ENCODE measurements at places on chromosomes 6 and 20.

DNA sequence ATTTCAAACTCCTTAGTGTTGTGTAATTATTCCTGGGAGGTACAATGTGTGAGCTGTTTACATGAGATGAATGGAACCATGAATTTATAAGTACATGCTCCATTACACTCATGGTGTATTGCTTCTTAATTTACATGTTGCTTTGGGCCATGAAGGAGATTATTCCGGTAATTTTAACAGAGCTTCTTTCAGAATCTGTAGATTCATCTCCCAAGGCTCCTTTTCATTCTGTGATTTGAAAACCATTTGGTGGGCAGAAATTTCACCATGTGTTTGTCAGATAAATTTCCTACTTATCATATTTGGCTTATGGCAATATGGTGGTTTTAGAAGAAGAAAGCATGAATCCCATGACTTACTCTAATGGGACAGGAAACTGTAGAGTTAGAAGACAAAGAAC lies 421.6 kb upstream of the EYS start:
- no peak for ATAC-seq

DNA sequence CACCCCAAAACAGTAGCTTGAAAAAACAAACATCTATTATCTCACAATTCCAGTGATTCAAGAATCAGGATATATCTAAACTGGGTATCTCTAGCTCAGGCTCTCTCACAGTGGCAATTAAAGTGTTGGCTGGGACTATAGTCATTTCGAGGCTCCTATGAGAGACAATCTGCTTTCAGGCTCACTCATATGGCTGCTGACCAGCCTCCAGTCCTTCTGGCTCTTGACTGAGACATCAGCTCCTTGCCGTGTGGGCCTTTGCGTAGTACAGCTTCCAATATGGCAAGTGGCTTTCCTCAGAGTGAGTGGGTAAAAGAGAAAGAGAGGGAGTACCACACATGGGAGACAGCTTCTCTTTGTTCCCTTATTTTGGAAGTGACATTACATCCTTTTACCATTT lies 327.2 kb downstream of the CENPW start:
- no peak for ATAC-seq

DNA sequence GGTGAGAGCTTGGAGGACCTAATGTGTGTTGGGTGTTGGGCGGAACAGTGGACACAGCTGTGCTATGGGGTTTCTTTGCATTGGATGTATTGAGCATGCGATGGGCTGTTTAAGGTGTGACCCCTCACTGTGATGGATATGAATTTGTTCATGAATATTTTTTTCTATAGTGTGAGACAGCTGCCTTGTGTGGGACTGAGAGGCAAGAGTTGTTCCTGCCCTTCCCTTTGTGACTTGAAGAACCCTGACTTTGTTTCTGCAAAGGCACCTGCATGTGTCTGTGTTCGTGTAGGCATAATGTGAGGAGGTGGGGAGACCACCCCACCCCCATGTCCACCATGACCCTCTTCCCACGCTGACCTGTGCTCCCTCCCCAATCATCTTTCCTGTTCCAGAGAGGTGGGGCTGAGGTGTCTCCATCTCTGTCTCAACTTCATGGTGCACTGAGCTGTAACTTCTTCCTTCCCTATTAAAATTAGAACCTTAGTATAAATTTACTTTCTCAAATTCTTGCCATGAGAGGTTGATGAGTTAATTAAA lies 3.0 kb downstream of the HLA-A start:
- ATAC-seq: no peak

GRCh38 chr6:98672681-98673475 lies 161.5 kb upstream of the POU3F2 start:
- ATAC-seq: no peak

DNA sequence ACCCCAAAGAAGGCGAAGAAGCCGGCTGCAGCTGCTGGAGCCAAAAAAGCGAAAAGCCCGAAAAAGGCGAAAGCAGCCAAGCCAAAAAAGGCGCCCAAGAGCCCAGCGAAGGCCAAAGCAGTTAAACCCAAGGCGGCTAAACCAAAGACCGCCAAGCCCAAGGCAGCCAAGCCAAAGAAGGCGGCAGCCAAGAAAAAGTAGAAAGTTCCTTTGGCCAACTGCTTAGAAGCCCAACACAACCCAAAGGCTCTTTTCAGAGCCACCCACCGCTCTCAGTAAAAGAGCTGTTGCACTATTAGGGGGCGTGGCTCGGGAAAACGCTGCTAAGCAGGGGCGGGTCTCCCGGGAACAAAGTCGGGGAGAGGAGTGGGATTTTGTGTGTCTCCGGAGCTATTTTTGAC lies 69.6 kb downstream of the HFE start:
- ATAC-seq: peak; percentile 22

- ATAC-seq: no peak
Observed at GRCh38 chr6:14838133-14838583, 407.7 kb upstream of the JARID2 start.

DNA sequence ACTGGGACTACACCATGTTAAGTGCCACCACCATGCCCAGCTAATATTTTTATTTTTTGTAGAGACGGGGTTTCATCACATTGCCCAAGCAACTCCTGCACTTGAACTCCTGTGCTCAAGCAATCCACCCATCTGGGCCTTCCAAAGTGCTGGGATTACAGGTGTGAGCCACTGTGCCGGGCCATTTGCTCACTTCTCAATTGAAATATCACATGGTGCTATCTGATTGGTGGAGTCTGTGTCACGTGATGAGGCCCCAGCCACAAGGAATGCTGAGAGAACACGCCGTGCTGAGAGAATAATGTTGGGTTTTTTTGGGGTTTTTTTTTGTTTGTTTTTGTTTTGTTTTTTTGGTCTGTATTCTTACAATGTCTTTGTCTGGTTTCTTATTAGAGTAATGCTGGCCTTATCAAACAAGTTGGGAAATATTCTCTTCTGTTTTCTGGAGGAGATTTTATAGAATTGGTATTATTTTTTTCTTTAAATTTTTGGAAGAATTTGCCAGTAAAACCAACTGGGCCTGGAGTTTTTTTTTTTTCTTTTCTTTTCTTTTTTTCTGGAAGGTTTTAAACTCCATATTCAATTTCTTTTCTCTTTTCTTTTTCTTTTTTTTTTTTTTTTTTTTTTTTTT lies 183.2 kb upstream of the KCNG1 start:
- no peak for ATAC-seq

DNA sequence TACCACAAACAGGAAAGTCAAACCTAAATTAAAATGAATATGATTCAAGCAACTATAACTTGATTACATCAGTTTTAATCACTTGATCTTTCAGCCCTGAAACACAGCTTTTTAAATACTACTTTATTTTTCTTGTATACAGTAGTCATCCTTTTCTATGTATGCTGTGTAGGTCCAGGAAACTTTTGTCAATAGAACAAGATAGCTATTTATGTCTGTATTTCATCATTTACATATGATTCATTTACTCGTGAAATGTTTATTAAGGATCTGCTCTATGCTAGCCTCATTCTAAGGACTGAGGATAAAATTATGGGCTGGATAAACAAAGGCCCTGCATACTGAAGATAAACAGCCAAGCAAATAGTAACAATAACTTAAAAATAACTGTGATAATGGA lies 930.2 kb downstream of the TFAP2A start:
- no peak for ATAC-seq

DNA sequence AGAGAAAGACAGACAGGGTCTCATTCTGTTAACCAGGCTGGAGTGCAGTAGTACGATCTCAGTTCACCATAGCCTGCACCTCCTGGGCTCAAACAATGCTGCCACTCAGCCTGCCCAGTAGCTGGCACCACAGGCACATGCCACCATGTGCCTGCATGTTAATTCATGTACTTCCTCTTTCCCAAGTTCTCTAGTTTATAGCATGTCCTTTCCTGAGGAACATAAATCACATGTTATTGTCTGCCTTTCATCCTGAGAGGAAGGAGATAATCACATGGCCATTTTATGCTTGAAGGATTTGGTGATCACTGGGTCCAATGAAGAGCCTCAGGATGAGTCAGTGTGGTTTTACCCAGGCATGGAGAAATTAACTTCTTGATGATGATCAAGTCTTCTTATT lies 47.9 kb downstream of the COL11A2 start:
- ATAC-seq: peak; percentile 50

GRCh38 chr6:110876170-110876773 lies 1.7 kb downstream of the AMD1 start:
- ATAC-seq: peak; percentile 65

GRCh38 chr20:47244451-47244850 lies 112.0 kb downstream of the ZMYND8 start:
- ATAC-seq: no peak

GRCh38 chr6:116060572-116061283 lies at the start of gene FRK:
Gene FRK (minus strand): TSS chr6:116060891. CDS start chr6:116060311, 580 bp downstream.
- peak; percentile 48 for ATAC-seq

DNA sequence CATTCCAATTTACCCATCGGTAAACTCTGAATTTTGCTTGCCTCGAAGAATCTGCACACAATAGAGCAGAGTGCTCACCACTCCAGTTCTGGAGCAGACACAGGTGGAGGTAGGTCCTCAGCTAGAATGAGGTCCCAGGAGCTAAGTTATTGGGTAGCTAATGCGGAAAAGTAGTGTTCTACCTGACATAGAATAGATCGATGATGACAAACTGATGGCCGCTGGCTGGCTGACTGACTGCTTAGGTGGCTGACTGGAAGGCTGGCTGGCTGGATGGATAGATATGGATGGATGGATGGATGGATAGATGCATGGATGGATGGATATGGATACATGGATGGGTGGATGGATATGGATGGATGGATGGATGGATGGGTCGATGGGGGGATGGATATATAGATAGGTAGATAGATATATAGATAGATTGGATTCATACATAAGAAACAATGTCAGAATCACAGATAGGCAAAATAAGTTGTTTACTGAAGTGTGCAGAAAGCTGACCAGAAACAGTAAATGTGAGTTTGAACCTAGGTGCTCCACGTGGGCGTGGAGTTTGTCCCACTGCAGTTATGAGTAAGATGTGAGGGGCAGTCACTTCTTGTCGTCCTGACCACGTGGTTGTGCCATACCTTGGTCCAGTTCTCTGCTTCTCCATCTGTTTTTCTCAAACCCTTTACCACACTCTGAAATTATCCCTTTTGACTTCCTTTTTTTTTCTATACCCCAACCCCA lies 62.1 kb downstream of the TBXT start:
- peak; percentile 63 for ATAC-seq

DNA sequence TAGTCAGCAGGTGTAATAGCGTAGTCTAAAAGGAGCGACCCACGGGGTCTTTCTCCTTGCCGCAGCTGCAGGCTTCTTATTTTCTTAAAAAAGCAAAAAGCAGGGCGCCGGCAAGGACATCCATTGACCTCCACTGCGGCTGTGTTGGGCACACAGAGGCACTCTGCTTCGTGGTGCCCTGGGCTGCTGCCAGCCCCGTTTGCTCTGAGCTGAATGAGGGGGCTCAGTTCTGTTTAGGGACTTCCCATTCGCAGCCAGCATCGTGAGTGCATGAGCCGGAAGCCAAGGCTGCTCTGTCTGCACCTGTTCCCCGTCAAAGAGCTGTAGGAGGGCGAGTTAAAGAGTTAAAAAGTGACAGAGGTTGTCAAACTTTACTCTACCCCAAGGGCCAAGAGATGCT lies 1.7 kb upstream of the SLC22A2 start:
- no peak for ATAC-seq

GRCh38 chr6:151494235-151494935 lies 568 bp downstream of the CCDC170 start:
- ATAC-seq: peak; percentile 54

DNA sequence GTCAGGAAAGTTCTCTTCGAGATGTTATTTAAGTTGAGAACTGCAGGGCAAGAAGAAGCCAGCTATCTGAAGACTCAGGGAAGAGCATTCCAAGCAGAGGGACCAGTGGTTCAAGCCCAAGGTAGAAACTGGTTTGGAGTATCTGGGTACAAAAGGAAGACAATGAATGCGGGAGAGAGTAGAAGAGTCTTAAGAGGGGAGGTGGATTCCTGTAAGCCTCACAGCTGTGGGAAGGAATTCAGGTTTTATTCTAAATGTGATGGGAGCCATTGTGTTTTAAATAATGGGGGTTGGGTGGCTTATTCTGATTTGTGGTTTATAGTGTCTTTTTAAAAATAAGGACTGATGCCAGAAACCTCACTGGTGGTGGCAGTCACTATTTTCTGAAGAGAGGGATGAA lies 37.6 kb upstream of the TENT5A start:
- ATAC-seq: no peak

DNA sequence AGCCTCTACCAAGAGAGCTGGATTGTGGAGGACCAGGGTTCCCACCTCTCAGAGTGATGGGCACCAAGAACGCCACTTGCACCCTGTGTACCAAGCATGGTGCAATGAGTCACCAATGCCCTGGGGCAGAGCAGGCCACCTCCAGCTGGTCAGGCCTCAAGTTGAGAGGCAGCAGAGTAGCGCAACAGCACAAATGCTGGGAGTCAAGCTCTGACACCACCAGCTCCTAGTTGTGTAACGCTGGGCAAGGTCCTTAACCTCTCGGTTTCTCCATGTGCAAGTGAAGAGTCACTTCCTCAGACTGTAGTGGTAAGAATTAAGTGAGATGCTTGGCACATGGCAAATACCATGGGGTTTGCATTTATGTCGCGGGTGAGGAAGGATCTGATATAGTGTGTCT lies 25.6 kb downstream of the GFOD1 start:
- ATAC-seq: no peak

- no peak for ATAC-seq
Observed at GRCh38 chr6:129031051-129031599, 148.2 kb downstream of the LAMA2 start.

DNA sequence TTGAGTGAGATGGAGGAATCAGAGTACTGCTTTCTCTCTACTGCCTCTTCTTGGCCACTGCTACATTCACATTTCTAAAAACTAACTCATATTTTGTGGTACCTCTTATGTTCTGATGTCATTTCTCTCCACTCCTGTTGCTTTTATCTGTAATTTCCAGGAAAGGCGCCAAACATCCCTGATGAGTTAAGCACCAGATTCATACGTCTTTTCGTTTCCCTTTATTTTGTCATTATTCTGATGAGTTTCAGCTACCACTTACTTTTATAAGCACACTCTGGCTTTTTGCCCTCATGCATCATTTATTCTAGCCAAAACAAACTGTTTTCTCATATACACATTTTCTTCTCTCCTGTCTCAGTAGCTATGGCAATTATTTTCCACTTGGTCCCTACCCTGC lies 680.0 kb downstream of the RNF144B start:
- no peak for ATAC-seq

GRCh38 chr6:132746048-132746447 lies 11.7 kb downstream of the VNN2 start:
- no peak for ATAC-seq

DNA sequence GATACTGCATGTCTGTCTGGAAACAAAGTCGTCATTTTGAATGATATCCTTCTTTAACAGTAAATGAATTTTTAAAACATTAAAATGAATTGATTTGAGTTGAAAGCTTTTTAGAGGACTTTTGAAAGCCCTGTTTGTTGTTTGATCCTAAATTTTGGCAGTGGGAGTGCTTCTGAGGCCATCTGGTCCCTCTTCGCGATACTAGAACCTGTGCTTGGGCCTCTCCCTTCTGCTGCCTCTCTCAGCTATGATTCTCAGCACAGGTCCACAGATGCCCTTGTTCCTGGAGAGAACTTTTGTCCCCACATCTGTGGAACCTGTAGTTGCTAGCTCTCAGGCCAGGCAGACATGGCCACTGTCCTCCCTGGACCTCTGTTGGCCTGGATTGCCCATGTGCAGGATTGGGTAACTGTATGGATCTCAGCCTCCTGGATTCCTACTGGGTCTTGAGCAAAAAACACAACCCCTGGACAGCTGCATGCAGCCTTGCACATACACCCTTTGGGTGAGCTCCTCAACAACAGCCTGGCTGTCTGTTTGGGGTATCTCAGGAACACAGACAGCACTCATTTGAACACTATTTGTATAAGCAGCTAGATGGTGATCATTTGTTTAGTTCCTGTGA lies 21.9 kb downstream of the UST start:
- ATAC-seq: no peak

Data from stimulated activated memory B cell treated with anti-CD40 and anti-IgM and Interleukin-4, amounts not matched to agents 10 μg/mL and 1 μg/mL and 100 μg/mL, for 72 hours (primary cell).